ENCODE measurements at places on chromosomes 13 and 19.

- H3K36me3 ChIP-seq = no peaks in the 10 kb centered on the region
- no peak overlapping the region for H3K4me3 ChIP-seq
- no peaks in the 10 kb centered on the region for H3K27me3 ChIP-seq
- H3K27ac ChIP-seq = peak overlapping the region; percentile 32
These were observed 151.7 kb downstream of the DLEU7 start for GRCh38 chr13:50691681-50692263.

DNA sequence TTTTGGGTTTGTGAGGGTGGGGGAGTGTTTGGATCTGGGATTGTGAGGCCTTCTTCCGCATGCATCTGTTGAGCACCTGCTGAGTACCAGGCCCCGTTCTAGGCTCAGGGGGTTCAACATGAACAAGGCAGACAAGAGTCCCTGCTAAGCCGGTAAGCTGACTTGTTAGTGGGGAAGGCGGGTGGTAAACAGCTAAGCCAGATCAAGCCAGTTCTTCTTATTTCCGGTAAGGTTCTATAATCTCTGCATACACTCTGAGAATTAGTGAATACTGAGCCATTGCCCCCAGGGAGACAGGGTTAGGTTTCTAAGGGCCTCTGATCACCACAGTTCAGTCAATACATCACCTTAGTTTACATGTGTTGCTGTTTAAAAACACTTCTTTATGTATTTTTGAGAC is 9.9 kb upstream of the EHD2 start:
- no peak overlapping the region for H3K27ac ChIP-seq
- no peaks in the 10 kb centered on the region for H3K27me3 ChIP-seq
- H3K4me3 ChIP-seq = no peak overlapping the region
- DNase-seq = no peak

DNA sequence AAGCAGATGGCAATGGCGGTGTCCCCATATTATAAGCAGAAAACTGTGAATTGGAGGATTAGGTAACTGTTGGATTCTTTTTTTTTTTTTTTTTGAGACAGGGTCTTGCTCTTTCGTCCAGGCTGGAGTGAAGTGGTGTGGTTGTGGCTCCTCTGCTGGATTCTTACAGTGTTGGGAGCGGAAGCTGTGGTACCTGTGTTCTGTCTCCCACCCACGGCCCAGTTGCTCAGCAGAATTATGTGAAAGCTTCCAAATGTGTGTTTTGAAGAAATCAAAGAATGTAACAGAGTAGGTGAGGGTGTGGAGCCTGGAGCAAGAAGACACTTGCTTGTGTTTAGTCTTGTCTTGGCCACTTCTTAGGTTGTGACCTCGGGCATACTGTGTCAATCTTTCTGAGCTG is 295.6 kb downstream of the SHISA2 start:
- DNase-seq = no peak
- H3K4me1 ChIP-seq = peaks cover 37% of the 10 kb centered on the region
- no peaks in the 10 kb centered on the region for H3K36me3 ChIP-seq
- no peaks in the 10 kb centered on the region for H3K27me3 ChIP-seq
- H3K4me3 ChIP-seq = no peak overlapping the region

GRCh38 chr19:35046461-35046860 is 4.9 kb downstream of the HPN start:
- H3K4me1 ChIP-seq = peaks cover 4% of the 10 kb centered on the region
- H3K36me3 ChIP-seq = no peaks in the 10 kb centered on the region
- DNase-seq = no peak
- H3K27me3 ChIP-seq = no peaks in the 10 kb centered on the region

DNA sequence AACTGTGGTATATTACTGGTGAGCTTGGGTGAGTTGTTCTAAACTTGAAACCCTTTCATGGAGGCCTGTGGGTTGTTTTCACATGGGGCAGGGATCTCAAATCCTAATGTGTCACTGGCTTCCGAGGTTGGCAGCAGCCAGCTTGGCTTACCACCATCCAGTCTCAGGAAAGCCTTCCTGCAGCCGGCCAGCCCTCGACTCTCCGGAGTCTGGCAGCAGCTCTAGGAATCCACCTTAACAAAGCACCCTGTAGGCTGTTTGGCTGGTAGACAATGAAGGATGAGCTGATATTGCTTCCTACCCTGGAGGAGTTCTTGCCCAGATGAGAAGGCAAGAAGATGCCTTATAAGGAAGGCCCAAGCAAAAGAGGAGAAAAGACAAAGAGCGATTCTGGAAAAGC is 188.3 kb downstream of the KLF12 start:
- DNase-seq = no peak
- H3K27me3 ChIP-seq = no peaks in the 10 kb centered on the region
- H3K4me1 ChIP-seq = peaks cover 16% of the 10 kb centered on the region
- H3K36me3 ChIP-seq = no peaks in the 10 kb centered on the region

DNA sequence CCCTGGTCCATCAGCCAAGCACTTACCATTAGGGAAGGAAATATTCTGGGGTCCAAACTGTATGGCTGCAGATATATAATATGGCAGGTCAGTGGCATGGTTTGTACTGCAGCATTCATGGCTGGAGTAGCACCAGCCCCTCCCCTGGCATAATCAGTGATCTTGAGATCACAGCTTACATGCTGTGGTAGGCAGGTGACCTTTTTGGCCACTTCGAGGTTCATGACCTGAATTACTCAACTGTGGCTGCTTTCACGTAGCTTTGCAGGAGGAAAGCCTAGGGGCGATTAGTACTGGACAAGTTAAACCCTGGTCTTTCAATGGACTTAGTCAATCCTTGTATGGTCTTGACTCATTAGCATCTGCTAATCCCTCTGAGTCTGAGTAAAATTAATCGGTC is 169.8 kb downstream of the SPRY2 start:
- H3K4me3 ChIP-seq = no peak overlapping the region
- no peaks in the 10 kb centered on the region for H3K36me3 ChIP-seq
- DNase-seq = no peak
- H3K27me3 ChIP-seq = no peaks in the 10 kb centered on the region
- H3K4me1 ChIP-seq = no peaks in the 10 kb centered on the region

DNA sequence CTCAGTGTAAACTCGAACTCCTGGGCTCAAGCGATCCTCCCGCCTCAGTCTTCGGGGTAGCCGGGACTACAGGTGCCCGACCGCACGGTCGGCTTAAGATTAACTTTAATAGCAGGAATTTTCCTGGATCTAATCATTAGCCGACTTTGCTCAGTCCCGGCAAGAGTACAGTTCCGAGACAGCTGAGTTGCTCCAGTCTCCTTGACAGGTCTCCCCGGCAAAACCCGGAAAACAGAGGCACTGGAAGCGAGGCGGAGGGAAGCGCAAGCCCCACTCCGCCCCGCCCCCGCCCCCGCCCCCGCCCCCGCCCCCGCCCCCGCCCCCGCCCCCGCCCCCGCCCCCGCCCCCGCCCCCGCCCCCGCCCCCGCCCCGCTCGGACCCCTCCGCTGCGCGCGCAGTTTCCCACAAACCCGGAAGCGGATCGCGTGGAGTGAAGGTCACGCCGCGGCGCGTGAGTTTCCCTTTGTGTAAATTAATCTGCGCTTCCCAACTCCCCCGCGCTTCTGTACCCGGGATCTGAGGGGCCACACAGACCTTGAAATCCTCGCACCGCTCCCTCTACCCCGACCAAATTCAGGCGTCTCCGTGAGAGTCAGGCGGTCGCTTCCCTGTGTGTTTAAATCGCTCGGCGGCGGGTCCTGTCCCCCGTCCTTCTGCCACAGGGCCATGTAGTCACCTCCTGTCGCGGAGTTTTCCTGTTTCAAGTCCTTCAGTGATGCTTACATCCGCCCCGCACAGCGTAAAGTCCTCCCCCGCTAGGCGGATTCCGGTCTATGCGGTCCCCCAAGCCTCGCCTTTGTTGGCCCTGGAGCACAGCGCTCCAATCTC is at the start of gene ZNF480:
Gene ZNF480, plus strand, starts transcription at position 397 of the 828 bp plus-strand sequence. CDS start 3,244 bp downstream, outside the sequence.
- H3K36me3 ChIP-seq = peaks cover 25% of the 10 kb centered on the region
- H3K27me3 ChIP-seq = no peaks in the 10 kb centered on the region
- peak within 1 kb of the TSS; percentile 88 for H3K4me3 ChIP-seq
- H3K4me1 ChIP-seq = peaks cover 10% of the 10 kb centered on the region
- peak; percentile 86 for DNase-seq

DNA sequence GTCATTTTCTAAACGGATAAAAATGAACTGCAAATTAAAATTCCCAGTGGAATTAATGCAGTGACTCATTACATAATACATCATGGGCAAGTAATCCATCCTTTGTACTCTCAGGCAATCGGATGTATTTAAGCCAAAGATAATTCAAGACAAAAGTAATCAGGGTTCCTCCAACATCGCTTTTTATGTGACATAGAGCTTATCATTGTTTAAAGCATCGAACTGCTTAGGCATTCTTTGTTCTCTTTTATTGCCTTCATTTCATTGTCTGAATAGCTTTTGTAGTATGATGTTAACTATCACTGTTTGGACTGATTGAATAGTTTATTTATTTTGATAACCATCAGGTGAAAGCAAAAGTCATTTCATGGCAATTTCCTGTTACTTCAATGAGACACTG is 209.4 kb downstream of the ITGBL1 start:
- no peak overlapping the region for H3K27ac ChIP-seq
- H3K36me3 ChIP-seq = no peaks in the 10 kb centered on the region
- H3K4me3 ChIP-seq = no peak overlapping the region

DNA sequence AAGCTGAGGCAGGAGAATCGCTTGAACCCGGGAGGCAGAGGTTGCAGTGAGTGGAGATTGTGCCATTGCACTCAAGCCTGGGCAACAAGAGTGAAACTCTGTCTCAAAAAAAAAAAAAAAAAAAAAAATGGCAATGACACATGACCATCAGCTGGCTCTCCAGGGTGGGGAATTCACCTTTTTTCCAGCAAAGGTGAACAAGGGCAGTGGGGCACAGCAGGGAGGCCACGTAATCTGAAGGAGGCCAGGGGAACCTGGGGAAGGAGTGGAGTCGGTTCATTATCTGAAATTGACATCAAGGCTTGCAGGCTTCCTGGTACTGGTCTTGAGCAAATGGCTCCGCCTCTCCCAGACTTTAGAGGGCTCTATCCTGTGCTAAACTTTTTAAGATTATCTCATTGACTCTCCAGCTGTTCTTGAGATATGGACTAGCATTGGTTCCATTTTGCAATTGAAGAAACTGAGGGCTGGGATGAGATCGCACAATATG is 28.1 kb downstream of the KEAP1 start:
- no peaks in the 10 kb centered on the region for H3K27me3 ChIP-seq
- no peaks in the 10 kb centered on the region for H3K36me3 ChIP-seq
- H3K27ac ChIP-seq = no peak overlapping the region
- no peaks in the 10 kb centered on the region for H3K4me1 ChIP-seq

DNA sequence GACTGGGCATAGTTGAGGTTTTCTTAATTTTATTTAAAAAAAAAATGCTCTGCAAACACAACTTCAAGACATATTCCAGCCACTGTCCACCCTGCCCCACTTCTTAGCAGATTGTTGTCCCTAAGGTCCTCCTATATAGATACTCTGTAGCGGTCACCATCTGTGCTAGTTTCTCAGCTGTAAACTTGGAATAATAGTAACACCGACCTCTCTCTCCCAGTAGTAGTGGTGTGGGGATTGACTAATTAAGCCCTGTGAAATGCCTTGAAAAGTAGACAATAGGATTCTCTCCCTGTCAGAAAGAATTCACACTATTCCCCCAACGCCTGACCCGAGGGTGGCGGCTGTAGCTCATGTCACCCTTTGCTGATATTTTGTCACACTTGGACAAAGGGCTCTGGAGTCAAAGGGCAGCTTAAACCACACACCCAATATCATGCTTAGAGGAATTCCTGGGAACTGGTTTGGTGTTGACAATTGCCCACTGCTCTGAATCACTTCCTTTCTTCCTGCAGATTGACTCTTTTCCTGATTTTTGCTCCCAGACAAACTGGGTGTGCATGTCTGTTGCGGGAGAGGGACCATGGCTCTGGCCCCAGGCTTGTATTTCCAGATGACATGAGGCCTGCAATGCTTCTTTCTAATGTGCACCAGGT is 9.2 kb upstream of the SERP2 start:
- no peak overlapping the region for H3K4me3 ChIP-seq
- no peaks in the 10 kb centered on the region for H3K36me3 ChIP-seq
- no peaks in the 10 kb centered on the region for H3K4me1 ChIP-seq
- DNase-seq = no peak
- no peak overlapping the region for H3K27ac ChIP-seq

- H3K27ac ChIP-seq = no peak overlapping the region
- H3K36me3 ChIP-seq = peaks cover 46% of the 10 kb centered on the region
- H3K4me1 ChIP-seq = no peaks in the 10 kb centered on the region
- H3K27me3 ChIP-seq = no peaks in the 10 kb centered on the region
- no peak overlapping the region for H3K4me3 ChIP-seq
- DNase-seq = no peak
These were observed 30.4 kb downstream of the NOTCH3 start for GRCh38 chr19:15170345-15170744.

- no peak for DNase-seq
- no peak overlapping the region for H3K27ac ChIP-seq
- no peaks in the 10 kb centered on the region for H3K27me3 ChIP-seq
- no peaks in the 10 kb centered on the region for H3K36me3 ChIP-seq
These were observed 12.9 kb downstream of the PAK4 start for GRCh38 chr19:39138221-39139211.

DNA sequence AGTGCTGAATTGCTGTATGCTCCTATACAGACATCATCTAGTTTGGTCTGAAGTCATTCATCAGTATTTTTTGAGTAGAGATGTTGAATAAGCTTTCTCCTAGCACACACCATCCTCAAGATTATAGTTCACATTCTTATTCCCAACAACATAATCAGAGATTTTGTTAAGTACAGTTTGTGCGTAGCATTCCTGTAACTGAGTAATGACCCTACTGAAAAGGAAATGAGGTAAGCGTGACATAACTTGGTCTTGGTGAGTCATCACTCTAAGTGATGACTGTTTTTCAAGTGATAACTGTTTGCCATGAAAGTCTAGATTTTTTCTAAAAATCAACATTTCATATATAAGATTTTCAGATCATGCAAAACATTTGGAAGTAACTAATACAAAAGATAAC is 18.5 kb upstream of the FAM216B start:
- no peak for DNase-seq
- no peak overlapping the region for H3K27ac ChIP-seq
- H3K4me3 ChIP-seq = no peak overlapping the region
- peaks cover 5% of the 10 kb centered on the region for H3K4me1 ChIP-seq
- no peaks in the 10 kb centered on the region for H3K27me3 ChIP-seq

DNA sequence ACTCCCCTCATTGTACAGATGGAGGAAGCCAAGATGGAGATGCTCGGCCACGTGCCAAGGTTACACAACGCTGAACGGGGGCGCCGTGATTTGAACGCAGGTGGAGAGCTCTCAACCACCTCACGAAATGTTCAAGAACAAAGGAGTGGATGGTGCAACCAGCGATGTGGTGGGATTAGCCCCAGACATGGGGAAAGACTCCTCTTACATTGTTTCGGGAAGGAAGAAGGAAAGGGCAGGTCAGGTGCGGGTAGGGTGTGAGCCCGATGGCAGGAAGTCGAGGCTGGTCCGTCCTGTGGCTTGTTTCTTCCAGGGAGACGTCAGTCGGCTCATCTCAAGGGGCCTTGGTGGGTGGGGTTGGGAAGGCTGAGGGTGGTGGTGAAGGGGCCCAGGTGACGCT is 7.1 kb upstream of the KLK14 start:
- H3K27ac ChIP-seq = no peak overlapping the region
- H3K36me3 ChIP-seq = no peaks in the 10 kb centered on the region
- no peak overlapping the region for H3K4me3 ChIP-seq
- DNase-seq = peak; percentile 13
- no peaks in the 10 kb centered on the region for H3K27me3 ChIP-seq
